ENCODE measurements at places on chromosomes 16 and 17. TPM values are rescaled to one million over a fixed set of nuclear protein-coding genes. Genes with fewer than 3 reads are reported as not detected.
A peak's percentile ranks its signal among the peaks of the same experiment; 100 is the strongest.

DNA sequence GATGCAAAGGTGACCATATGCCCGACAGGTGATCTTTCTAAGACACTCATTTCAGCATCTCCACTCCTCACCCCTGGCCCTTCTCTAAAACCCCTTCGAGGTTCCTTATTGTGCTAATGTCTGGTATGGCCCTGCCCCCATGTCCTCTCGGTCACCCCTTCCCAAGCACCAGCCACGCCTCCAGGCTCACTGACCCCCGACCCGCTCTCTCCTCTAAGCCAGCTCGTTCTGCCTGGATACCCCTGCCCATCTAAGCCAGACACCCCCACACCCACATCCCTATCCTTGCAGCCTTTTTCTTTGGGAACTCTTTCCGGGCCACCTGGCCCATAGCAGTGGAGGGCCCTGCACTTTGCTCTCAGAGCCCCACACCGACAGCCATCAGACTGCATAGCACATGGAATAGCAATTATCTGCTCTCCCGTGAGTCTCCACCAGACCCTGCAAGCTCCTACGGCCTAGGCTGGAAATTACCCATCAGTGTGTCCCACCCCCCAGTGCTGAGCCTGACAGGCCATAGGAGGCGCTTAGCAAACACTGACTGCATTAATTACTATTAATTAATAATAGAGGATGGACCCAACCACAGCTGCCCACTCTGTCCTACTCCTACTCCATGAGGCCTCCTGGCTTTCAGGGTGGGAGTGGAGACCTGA is 176.7 kb downstream of the TMEM132E start:
- peak; percentile 48 for DNase-seq

GRCh38 chr16:61797296-61797795 is 238.9 kb downstream of the CDH8 start:
- no peak for DNase-seq

The GRAPL gene
- polyA plus RNA-seq = 2.4 TPM

GRCh38 chr17:50647187-50647586 is 12.5 kb downstream of the ABCC3 start:
- no peak for DNase-seq

- DNase-seq = no peak
Observed at GRCh38 chr17:8133399-8133798, 9.5 kb upstream of the HES7 start.

GRCh38 chr17:39791111-39791992 is 53.6 kb downstream of the GRB7 start:
- no peak for DNase-seq

GRCh38 chr17:76947309-76947708 is 79.1 kb downstream of the MGAT5B start:
- DNase-seq = no peak

The C16orf54 gene
- not detected for polyA plus RNA-seq
